ENCODE measurements at places on chromosomes 1 and 21. TPM values are rescaled to one million over a fixed set of nuclear protein-coding genes. Genes with fewer than 3 reads are reported as not detected.

Gene LAX1
- not detected for total RNA-seq

Gene MRPS15
- total RNA-seq = 28.3 TPM

DNA sequence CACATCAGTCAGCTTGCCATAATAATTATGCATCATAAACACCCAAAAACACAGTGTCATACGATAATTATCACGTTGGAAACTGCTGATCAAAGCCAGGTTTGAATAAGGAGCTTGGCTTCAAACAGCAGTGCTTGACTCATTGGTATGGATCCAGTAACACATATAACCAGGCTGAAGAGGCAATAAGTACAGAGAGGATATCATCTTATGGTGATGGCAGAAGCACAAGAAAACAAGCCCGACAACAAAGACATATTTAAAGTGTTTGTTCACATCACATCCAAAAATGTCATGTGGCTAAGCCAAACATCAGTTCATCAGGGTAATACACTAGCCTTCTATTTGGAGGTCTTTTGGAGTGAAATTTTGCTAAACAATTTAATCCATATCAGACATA is 389.7 kb downstream of the NCAM2 start:
- DNase-seq = no peak

Gene CFHR3
- 0.51 TPM for total RNA-seq

DNA sequence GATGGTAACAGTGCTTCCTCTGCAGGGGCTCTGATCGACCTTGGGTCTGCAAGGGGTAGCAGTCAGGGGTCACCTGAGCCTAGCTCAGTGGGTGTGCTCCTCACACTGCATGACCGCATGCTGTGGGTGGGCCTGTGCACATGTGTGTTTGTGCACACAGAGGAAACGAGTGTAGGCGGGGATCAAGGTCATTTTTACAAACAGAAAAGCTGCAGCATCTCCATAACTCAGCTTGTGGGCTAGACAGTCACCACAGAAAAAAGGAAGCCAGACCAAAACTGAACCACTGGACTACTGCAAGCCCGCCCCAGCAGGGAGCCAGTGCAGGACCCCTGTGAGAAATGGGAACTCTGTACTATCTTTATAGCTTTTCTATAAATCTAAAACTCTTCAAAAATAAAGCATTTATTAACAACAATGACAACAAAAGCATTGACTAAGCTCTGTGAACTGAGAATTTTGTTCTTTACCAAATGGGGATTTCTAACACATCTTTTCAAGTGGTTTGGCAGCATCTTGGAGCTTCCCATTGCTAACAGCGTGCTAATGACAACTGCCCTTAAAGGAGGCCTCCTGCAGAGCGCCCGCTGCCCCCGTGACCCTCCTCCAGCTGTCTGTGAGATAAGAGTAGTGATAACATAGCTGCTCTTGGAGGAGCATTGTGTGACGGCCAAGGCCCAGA is 19.9 kb upstream of the NEK2 start:
- DNase-seq = no peak

DNA sequence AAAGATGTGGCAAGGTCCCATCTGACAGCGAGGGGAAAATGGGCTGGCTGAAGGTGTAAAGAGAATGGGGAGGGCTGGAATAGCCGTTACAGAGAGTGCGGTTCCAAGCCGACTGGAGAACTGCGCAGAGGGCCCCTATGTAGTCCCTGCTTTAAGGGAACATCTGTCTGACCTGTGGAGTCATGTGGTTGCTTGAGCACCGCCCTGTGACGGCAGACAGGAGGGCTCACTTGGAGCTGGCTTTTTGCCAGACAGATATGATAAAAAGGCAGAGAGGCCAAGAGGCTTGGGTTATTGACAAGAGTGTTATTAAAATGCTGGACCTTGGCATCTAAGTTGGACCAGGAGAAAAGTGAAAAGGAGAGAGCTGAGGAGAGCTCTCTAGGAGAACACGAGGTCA is 5.9 kb upstream of the PTPRF start:
- DNase-seq = no peak

Gene RGS7
- not detected for total RNA-seq

GRCh38 chr1:109979489-109980091 is 5.0 kb upstream of the AHCYL1 start:
- no peak for DNase-seq

GRCh38 chr1:100597784-100598183 is 59.8 kb downstream of the GPR88 start:
- DNase-seq = peak; percentile 5

Gene SPRR2F
- total RNA-seq = not detected

- DNase-seq = no peak
These were observed 8.9 kb upstream of the CD48 start for GRCh38 chr1:160720356-160721085.

DNA sequence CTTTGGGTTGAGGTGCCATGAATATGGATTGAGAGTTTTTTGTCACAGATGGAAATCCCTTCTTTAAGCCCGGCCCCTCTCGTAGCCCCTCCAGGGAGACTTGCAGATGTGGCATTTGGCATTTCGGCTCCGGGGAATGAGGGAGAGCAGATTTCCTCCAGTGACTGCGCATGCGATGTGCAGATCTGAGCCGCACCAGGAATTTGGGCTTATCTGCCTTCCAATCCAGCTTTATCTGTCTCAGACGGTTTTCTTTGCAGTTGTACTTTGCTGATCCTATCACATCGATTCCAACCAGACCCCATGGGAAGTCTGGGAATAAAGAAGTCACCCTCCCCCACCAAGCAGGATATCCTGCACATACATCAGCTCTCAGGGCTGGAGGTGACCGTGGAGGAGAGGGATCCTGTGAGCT is 11.7 kb downstream of the KIF26B start:
- peak; percentile 52 for DNase-seq

Gene LCE6A
- not detected for total RNA-seq

DNA sequence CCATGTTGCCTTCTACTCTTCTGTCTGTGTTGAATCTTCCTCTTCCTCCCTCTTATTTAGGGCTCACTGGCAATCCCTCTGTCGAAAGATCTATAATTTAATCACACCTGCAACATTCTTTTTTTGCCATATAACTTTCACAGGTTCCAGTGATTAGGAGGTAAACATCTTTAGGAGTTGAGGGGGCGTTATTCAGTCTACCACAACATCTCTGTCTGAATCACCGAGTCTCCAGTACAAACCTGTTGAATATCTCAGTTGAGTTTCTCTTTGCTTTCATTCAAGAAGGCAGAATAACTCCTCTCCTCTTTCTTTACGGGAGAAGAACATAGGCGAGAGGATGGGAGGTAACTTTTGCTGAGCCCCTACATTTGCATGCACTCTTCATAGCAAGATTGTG is 101.9 kb upstream of the CDC42BPA start:
- no peak for DNase-seq

DNA sequence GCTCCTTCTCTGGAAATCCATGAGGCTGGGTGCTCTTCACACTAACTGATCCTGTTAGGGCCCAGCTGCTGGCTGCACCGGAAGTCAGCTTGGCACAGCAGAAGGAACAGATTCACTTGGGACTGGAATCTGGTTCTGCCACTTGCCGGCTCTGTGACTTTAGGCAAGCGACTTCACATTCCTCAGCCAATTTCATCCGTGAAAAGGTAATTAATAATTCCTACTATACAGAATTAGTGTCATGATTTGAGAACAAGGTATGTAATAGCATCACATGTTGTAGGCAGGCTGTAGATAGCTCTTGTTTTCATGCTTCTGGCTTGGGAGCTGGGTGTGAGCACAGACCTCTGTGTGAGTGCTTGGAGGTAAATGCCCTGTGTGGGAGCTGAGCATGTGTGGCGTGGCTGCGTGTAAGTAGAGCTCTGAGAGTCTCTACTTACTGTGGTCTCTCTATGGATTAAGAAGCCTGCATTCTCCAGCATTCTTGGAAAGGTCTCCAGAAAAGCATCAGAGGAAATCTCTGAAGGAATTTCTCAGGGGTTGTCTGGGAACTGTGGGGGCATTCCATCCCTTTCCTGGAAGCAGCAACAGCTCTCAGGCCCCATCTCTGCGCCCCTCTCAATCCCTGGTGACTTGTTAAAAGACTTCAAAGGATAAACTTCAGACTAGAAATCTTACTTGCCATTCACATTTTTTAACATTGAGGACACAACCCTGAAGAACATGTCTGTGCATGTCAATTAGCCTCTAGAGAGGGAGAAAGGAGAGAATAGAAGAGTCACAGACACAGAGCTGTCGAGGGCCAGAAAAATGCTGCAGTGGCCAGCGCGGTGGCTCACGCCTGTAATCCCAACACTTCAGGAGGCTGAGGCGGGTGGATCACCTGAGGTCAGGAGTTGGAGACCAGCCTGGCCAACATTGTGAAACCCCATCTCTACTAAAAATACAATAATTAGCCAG is 47.7 kb upstream of the PPM1J start:
- DNase-seq = peak; percentile 54

DNA sequence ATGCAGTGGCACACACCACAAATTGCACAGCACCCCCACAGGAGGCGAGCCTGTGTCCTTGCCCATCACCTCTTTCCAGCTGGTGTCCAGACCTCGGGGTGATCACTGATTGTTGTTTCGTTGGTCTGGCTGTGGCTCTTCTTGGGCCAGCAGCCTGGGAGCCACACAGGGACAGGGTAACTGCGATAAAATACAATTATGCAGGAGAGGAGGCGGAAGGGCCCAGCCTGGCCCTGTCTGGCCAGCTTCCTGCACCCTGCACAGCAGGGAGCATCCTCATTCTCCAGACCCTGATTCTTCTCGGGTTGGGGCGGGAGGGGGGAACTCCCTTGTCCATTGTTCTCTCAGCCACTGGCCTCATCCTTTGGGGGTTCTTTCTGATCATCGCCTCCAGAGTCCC is 83.6 kb downstream of the ADARB1 start:
- no peak for DNase-seq

DNA sequence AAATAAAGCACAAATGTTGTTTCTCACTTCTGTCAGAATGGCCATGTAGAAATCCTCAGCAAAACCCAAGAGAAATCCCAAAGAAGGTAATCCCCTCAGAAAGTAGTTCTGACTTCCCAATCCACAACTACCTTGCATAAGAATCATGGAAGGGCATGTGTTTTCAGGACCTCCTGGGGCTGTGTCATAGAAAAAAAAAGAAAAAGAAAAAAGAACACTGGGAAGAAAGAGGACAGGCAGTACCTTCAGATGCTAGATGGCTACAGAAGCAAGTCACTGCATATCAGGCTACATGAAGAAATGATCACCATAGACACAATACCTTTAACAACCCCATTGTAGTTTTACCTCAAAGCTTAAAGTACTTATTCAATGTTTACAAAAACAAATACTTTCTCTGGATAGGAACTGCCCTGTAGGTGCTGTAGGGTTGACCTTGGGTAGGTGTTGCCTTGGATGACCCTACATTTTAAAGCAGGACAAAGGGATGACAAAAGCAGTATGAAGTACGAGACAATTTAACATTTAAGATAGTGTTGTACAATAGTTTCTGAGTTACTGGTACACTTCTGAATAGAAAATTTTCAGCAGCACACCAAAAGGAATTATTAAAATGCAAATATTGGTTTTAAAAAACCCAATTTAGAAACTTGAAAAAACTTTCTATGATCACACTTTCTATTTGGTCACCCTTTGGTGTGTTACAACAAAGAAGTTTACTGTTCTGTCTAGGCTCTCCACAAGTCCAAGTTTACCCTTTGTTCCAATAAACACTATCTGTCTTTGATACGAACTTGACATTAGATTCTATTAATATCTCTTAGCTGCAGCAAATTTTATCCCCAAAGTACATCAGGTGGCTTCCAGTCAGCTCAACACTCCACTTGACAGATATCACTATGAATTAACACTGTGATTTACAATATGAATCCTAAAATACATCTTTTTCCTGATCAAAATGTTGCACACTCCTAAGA is 5.0 kb downstream of the TRIT1 start:
- DNase-seq = no peak

GRCh38 chr21:27561116-27561515 is 594.2 kb upstream of the ADAMTS5 start:
- no peak for DNase-seq

- no peak for DNase-seq
These were observed 3.4 kb downstream of the DHRS3 start for GRCh38 chr1:12614402-12615158.

GRCh38 chr1:47696404-47696736 is 258.5 kb downstream of the FOXD2 start:
- no peak for DNase-seq

Gene KIRREL1
- total RNA-seq = 46.2 TPM

DNA sequence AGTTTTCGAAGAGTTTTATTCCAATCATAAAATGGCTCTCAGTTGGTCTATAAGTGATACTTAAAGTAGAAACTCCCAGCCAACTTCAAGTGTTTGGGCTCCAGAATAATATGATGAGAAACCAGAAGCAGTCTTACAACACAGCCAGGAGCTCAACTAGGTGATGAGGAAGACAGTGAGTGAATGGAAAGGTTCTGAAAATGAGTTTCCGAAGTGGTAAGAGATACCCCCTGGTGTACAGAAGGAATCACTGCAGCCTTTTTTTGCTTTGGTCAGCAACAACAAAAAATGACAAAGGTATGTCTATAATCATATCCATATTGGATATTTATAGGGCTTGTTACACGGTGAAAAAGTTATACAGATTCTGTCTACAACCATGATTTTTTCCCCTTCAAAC is 16.5 kb downstream of the KRTAP19-1 start:
- no peak for DNase-seq

Gene PTAFR
- total RNA-seq = 1.3 TPM

- DNase-seq = no peak
These were observed 9.3 kb downstream of the PADI3 start for GRCh38 chr1:17258116-17258757.
